ENCODE measurements at places on chromosomes 4 and X.
A peak's percentile ranks its signal among the peaks of the same experiment; 100 is the strongest.

- DNase-seq, result no peak
These were observed 905.2 kb downstream of the TRAM1L1 start for GRCh38 chr4:116180157-116180601.

GRCh38 chr4:120613778-120614177 lies 308.7 kb downstream of the PRDM5 start:
- no peak for DNase-seq

- DNase-seq, result no peak
These were observed 2.0 kb upstream of the CFAP97 start for GRCh38 chr4:185205697-185206342.

- no peak for DNase-seq
These were observed 32.0 kb downstream of the LIMCH1 start for GRCh38 chr4:41569961-41570360.

DNA sequence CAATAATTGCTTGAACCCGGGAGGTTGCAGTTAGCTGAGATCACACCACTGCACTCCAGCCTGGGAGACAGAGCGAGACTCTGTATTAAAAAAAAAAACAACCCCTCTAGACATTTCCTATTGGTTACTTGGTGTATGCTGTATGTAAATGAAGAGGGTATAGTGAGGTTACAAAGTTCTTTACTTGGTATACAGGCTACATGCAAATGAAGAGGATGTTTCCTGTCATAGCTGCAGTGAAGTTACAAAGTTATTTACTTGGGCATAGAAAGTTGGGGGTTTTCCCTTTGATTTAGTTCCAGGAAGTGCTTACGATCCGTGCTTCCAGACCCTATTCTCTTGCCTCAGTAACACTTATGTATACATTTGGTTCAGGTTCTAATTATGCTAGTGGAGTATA lies 38.4 kb upstream of the CLNK start:
- no peak for DNase-seq

DNA sequence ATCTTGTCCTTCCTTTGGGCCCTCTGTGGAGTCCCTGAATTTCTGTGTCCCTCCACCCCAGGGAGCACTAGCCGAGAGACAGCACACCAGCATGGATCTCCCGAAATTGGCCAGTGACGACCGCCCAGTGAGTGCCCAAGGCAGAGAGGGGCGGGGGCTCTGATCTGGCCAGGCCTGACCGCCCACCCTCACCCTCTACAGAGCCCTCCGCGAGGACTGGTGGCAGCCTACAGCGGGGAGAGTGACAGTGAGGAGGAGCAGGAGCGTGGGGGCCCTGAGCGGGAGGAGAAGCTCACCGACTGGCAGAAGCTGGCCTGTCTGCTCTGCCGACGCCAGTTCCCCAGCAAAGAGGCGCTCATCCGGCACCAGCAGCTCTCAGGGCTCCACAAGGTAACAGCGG lies 8.4 kb upstream of the UBA1 start:
- DNase-seq, result no peak

DNA sequence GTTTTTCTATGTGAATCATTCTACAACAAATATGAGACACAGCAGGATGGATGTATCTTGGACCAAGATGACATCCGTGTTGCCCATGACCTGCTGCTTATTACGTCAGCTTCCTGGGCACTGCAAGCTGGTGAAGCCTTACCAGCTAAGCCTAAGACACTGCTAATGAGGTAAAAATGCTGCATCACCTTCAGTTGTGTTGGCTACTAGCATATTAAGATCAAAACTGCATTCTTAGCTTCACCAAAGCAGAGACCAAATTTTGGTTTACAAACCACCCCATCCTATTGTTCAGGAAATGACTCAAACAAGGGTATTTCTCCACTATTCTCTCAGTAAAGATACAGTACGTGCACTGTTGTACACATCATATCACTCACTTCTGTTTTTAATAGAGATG lies 50.3 kb downstream of the MAML3 start:
- no peak for DNase-seq

DNA sequence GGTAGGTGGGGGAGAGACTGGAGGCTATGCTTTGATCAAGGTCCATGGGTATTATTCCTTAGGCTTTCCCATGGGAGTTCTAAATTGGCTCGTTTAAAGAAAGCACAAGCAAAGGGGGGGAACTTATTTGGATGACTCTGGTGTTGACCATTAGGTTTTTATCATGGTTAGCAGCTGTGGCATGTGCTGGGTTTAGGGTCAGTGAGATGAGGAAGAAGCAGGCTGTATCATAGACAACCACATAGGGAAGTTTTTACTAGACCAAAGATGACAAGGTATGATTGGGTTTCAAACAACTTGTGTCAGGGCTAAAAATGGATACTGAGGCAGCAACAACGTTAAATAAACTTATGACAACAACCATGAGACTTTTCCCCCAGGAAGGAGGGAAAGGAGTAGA lies 97.7 kb downstream of the DNAAF6 start:
- no peak for DNase-seq

DNA sequence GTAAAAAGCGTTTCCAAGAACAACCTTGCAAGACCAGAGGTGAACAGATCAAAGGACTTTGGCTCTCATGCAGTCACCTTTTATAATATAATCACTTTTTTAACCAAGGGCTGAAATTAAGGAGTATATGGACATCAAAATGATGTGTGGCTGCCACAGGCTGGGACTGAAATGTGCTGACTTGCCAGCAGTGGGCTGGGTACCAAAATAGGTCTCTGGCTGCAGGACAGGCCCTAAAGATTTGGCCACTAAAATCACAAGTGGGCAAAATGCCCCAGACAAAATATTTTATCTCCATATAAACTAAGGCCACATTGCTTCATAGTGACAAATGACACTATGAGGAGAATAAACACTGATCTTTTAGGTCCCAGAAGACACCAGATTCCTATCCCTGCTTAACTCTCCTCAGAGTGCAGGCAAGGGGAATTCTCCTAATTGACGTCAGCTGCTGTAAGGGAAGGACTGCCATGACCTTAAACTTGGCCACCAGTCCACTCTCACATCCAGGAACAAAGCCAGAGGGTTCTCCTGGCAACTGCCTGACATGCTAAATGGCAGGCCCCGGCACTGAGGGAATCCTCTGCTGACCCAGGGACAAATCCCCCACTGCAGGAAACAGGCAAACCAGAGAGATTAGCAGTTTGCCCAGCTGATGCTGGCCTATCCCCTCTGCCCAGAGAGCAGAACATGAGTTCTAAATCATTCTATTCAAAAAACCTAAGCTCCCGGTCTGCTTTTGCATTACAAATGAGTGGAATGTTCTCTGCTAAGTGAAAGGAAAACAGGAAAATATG lies 155.8 kb downstream of the PPP3CA start:
- DNase-seq, result peak; percentile 28

GRCh38 chr4:85029453-85029852 lies 63.0 kb upstream of the WDFY3 start:
- no peak for DNase-seq

GRCh38 chrX:144586756-144587155 lies 660.5 kb upstream of the SPANXN1 start:
- no peak for DNase-seq

DNA sequence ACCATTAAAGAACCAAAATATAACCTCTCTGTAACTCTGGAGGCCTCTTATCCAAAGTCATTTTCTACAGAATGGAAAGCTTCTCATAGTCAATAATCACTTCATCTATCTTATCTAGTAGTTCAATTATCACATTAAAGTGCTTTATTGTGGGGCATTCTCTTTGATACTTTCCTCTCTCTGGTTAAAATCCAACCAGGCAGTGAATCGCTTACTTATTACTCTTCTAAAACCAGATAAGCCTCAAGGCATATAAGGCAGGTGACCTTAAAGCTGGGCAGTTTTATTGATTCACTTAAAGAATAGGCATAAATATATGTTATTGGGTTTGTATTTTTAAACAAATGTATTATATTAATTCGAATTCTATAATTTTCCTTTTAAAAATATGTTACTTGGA lies 2162.1 kb upstream of the TENM3 start:
- no peak for DNase-seq

GRCh38 chr4:6951880-6952381 lies 42.3 kb downstream of the TBC1D14 start:
- no peak for DNase-seq

DNA sequence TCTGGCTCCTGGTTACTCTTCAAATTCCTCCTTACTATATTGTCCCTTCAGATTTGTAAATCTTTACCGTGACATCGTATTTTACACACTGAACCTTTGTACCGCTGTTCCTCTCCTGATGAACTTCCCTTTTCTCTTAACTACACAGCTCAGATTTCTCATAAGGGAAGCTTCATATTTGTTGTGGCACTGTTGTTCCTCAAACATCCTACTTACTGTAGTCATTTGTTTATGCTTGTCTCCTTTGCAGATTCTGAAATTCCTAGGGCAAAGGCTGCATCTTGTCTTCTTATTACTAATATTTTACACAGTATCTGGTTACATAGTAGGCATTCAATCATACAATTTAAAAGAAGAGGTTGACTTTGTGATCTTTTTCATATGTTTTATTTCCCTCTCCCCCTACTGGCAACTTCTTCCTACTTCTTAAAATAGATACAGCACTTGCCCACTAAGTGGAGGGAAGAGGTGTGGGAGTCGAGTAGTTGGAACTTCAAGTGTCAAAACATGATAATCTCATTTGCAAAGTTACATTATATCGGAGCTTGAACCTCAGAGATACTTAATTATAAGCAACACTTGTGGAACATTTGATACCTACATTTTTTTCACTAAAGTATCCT lies 50.0 kb downstream of the TET2 start:
- DNase-seq, result no peak

DNA sequence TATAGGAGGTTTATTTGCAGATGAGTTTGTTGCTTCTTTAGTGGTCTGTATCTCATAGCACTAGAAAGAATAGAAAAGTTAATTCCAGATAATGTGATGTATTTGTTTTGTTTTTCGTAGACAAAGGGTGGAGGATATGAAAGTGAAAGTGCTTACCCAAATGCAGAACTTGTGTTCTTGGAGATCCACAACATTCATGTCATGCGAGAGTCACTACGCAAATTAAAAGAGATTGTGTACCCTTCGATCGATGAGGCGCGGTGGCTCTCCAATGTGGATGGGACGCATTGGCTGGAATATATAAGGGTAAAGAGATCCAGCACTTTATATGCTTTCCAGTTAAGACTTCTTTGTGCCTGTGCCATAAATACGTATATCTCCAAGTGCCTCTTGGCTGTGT lies 43.3 kb downstream of the MTMR1 start:
- DNase-seq, result no peak

DNA sequence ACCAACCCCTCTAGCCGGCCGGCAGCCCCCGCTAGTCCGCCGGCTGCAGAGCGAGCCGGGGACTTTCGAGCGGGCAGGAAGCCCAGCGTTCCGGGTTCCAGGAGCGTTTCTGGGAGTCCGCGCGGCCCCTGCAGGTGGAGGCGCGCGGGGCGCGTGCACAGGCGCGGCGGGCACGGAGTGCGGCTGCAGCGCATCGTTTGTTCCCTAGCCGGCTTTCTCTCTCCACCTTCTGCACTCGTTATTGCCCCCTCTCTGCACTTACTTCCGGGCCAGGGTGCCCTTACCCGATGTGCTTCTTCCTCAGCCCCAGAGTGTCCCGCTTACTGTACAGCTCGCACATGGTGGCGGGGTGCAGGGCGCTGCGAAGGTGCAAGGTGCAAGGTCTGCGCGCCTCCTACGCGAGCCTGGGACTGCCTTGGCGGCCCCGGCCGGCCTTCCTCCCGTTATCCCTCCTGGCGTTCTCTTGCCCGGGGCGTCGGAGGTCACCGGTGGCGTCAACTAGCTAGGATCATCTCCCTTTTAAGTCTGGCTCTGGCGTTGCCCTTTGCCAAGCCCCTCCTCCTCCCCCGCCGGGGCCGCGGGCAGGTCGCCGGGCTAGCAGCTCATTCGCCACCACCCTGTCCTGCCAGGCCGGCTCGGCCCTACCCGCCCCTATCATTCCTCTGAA lies at the start of gene ETNPPL:
ETNPPL (minus strand) TSS at position 495 of the 667 bp plus-strand sequence; CDS start at position 340, 155 bp downstream.
- DNase-seq, result peak; percentile 79

DNA sequence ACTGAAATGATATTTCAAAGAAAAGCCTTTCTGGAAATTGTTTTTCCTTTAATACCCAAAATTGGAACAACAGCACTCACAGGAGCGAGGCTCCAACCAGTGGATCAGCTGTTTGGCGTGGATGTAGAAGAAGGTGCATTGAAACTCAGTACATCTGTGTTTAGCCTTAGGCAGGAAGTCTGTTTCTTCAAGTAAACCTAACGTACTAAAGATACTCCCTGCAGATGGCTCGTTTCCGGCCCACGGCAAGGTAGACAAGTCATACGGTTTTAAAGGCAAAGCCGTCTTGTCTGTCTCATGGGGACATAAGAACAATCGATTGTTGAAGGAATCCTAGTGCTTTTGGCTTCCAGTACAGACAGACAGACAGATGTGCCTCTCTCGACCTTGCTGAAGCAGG lies 50.0 kb upstream of the CLCN4 start:
- DNase-seq, result no peak

- DNase-seq, result peak; percentile 13
These were observed 120.2 kb upstream of the CENPE start for GRCh38 chr4:103318327-103318726.

Measured in WTC11 (cell line).